ENCODE measurements at places on chromosomes 13 and 19.
A peak's percentile ranks its signal among the peaks of the same experiment; 100 is the strongest.

- no peak for DNase-seq
These were observed 25.7 kb upstream of the LRCH1 start for GRCh38 chr13:46527237-46527636.

- peak; percentile 91 for DNase-seq
These were observed 3.4 kb downstream of the TPGS1 start for GRCh38 chr19:510606-511100.

- DNase-seq = no peak
These were observed 54.3 kb downstream of the MICU2 start for GRCh38 chr13:21549633-21550032.

- DNase-seq = peak; percentile 13
These were observed 3.0 kb downstream of the TTYH1 start for GRCh38 chr19:54418030-54418929.

GRCh38 chr19:14349426-14349825 is 31.8 kb upstream of the ADGRE5 start:
- no peak for DNase-seq

GRCh38 chr13:72150502-72150901 is 283.5 kb upstream of the DACH1 start:
- no peak for DNase-seq

DNA sequence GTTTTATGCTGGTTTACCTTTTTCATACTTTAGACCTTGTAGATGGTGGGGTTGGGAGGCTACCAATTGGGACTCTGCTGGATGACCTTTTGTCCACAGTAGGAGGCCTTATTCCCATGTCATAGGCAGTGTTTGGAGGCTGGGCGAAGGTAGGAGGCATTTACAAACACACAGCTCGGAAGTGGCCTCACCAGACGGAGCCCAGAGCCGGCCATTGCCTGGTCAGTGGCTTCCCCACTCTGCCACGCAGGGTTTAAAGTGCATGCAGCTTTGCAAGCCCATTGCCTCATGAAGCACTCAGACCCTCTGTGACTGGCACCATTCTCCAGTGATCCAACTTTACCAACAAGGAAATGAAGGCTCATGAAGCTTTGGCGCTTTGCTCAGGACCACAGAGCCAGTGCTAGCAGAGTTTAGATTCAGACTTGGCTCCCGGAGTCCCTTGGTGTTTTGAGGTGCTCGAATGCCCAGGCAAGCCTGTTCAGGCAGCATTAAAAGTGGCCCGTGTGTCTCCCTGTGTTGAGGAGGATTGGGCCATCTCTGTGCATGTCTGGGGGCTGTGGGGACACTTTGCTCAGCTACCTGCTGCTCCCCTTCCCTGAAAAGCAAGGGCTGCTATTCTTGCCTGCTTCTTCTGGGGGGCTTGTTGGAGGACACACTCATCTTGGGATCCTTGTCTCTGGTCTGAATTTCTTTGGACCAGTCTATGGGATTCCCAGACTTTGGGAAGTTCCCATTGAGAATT is 148.7 kb downstream of the ZNF536 start:
- DNase-seq = no peak

DNA sequence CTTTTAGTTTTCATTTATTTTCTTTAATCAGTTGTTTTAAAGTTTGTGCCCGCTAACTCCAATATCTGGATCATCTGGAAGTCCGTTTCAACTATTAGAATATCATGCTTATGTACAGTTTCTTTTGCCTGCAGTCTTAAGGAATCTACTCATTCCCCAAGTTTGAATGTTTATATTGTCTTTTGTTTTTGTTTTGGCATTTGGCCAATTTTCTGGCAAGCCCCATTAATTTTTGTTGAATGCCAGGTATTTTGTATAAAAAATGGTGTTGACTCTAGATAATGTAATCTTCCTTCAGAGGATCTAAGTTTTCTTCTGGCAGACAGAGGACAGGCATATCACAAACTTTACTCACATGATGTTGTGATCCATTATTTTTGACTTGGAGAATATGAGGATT is 11.1 kb upstream of the ZNF235 start:
- no peak for DNase-seq

DNA sequence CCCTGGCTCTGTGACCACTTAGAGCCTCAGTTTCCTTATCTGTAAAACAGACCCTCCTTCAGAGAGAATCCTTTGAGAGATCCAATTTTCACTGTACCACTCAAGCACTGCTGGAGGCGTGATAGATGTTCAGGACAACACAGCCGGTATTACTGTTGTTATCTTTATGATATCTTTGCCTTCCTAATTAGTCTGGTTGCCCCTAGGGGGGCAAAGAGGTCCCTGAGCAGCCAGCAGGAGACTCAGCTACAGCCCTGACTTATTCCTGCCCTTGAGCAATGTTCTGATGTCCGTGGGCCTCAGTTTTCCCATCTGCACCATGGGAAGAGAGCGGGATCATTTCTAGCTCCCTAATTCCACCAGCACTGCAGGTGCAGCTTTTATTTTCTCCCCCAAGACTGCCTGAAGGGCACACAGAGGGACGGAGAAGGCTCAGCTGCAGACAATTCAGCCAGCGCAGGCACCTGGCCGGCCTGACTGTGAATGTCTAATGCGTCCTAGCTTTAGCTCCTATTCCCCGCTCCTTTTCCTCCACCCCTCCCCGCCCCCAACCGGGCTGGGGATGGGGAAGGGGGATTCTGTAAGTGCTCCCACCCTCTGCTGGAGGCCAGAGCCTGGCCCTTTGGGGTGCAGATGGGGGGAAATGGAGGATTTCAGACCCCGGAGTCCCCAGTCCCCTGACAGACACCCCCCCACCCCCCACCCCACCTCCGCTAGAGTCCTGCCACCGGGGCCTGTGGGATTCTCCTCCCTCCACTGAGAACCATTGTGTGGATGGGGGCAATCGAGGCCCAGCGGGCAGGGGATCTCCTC is 16.2 kb downstream of the TLE5 start:
- DNase-seq = no peak

GRCh38 chr13:21638319-21639282 is 32.3 kb upstream of the FGF9 start:
- peak; percentile 59 for DNase-seq
